ENCODE measurements at places on chromosomes 2 and 18. TPM values are rescaled to one million over a fixed set of nuclear protein-coding genes. Genes with fewer than 3 reads are reported as not detected.

Gene CELF4
- polyA plus RNA-seq = 0.19 TPM

Gene OR6B2
- not detected for polyA plus RNA-seq

Gene RAB6C
- 0.08 TPM for polyA plus RNA-seq

Gene GBX2
- 0.55 TPM for polyA plus RNA-seq

Gene LYG2
- not detected for polyA plus RNA-seq
